ENCODE measurements at places on chromosomes 12 and 14.
A peak's percentile ranks its signal among the peaks of the same experiment; 100 is the strongest.

- no peak for DNase-seq
Observed at GRCh38 chr14:92473261-92473968, 40.2 kb upstream of the RIN3 start.

- DNase-seq: no peak
Observed at GRCh38 chr14:102931580-102932285, 9.3 kb downstream of the AMN start.

DNA sequence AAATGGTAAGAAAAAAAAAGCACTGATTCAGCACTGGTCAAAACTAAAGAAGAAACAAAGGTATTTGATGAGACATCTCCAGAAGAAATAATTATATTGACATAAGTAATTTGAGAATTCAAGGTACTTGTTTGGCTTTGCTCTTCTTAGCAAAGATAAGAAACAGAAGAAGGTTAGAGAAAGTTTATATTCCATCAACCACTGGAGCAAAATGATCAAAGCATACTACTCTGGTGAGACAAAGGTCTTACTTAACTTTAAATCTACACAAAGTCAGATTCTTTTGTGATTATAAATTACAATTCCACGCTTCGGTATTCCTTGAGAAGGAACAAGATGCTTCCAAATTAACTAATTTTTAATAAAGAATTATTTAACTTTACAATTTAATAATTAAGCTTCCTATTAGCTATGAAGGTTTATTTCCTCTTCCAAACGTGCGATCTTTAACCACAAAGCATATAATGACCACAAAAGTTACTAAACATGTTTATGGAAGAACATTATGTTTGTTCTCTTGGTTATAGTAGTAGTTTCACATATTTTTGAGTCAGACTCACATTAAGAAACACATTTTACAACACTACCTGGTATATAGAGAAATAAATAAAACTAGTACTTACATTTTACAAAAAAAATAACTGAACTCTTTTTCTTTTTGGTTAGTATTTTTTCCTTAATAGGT, 53.4 kb downstream of the METTL25 start:
- DNase-seq: no peak

- peak; percentile 92 for DNase-seq
Observed at GRCh38 chr12:122845041-122845864, 10.0 kb downstream of the HIP1R start.

DNA sequence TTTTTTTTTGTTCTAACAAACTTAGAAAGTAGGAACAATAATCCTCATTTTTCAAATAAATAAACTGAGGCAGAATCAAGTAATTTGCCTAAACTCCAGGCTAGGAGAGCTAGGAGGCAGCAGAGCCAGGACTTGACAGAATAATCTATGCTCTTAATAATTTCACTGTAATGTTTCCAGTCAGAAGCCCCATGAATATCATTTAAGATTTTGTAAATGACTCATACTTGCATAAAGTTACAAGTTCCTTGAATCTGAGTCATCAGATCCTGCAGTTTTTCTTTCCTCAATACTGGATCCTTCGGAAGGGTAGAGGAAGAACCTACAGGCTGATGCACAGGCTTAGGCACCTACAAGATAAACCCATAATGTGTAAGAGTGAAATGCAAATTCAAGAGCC, 29.0 kb downstream of the CAPRIN2 start:
- no peak for DNase-seq

- no peak for DNase-seq
Observed at GRCh38 chr12:1122786-1123185, 131.8 kb downstream of the ERC1 start.

- no peak for DNase-seq
Observed at GRCh38 chr12:51971679-51972421, 20.4 kb downstream of the ACVR1B start.

- no peak for DNase-seq
Observed at GRCh38 chr14:61215222-61216020, 65.7 kb downstream of the TMEM30B start.

- no peak for DNase-seq
Observed at GRCh38 chr14:104940526-104941150, 16.0 kb downstream of the PLD4 start.

- no peak for DNase-seq
Observed at GRCh38 chr12:95994476-95994875, 1.7 kb downstream of the HAL start.

- DNase-seq: no peak
Observed at GRCh38 chr14:39228509-39229221, 5.0 kb upstream of the MIA2 start.

- peak; percentile 85 for DNase-seq
Observed at GRCh38 chr14:59564366-59564765, 12.2 kb downstream of the CCDC175 start.

DNA sequence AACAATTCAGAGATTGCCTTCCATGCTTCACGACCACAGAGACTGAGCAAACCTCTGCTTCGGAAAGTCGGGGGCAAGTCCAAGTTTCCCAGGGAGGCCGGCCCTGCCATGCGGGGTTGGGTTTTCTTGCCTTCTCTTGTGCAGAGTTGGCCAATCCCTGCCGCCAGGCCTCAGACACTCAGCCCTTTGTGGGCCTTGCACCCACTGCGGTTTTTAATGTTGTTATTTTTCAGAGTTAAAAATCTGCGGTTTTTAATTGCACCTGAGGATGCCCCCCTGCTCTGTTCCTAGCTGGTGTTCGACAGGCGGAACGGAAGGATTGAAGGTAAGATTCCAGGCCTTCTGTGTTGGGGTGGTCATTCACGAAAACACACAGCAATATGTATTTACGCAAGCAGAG, 108.7 kb downstream of the CALM1 start:
- no peak for DNase-seq

DNA sequence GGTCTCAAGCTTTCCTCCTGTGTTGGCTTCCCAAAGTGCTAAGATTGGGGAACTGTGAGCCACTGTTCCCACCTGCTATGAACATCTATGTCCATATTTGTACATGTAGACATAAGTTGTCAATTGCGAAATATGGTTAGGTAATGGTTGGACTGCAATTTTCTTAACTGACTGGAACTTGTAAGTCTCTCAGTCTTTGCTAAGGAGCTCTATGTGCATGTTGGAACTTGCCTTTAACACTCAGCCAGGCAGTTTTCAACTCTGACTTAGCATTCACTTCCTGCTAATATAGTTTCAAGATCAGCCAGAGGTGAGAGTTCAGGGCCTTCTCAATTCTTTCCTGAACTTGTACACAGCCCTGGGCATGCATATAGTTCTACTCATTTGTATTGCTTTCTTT, 44.5 kb upstream of the EEA1 start:
- DNase-seq: no peak
